ENCODE measurements at places on chromosomes 5 and 9.

DNA sequence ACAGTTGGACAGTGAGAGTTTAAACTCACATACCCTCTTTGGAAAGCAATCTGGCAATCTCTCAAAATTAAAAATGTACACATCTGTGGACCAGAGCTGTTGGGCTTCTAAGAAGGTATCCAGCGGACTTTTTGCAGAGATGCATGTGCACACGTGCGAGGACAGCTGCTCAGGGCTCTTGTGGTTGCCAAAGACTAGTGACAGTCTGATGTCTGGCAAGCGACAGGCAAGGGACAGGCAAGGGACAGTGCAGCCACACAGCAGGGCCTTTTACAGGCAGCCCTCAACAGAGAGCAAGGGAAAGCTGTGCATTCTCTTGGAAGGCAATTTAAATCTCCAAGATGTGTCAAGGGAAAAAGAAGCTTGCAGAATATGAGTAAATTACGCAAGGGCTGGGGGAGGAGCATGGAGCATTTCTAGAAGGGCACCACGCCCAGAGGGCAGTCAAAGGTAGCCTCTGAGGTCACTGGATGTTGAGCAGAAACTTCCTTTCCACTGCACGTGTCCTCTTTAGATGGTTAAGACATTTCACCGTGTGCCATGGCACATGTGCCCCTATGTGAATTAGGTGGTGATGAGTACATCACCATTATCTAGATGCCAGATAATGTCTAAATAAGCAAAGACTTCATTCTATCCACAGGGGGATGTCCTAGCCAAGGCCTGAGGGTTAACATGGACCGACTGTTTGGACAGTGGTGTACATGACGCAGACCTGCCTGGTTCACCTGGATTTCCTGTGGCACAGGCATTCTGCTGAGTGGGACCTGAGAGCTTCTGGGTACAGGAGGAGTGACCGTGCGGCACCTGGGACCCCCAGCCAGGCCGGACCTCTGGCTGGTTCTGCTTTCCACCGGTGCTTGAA lies 9.1 kb downstream of the GFPT2 start:
- no peak for DNase-seq

- no peak for DNase-seq
These were observed 114.7 kb downstream of the FBXL7 start for GRCh38 chr5:15614679-15615078.

DNA sequence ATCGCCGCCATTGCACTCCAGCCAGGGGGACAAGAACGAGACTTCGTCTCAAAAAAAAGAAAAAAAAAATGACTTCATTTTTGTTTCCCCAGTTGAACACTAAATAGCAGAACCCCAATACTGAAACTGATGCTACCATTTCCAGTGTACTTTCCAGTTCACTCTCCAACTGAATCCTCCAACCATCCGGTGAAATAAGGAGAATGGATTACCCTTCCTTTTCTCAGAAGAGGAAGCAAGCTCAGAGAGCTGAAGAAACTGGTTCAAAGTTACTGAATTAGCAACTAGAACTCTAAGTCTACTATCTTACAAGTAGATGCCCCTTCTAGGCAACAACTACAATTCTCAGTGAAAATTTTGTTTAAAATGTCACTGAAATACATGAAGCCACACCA lies 3.9 kb downstream of the FAM13B start:
- DNase-seq, result no peak

- DNase-seq, result no peak
These were observed 88.2 kb downstream of the NREP start for GRCh38 chr5:111668477-111669414.

- no peak for DNase-seq
These were observed 68.9 kb upstream of the ANKRD55 start for GRCh38 chr5:56302027-56302426.

DNA sequence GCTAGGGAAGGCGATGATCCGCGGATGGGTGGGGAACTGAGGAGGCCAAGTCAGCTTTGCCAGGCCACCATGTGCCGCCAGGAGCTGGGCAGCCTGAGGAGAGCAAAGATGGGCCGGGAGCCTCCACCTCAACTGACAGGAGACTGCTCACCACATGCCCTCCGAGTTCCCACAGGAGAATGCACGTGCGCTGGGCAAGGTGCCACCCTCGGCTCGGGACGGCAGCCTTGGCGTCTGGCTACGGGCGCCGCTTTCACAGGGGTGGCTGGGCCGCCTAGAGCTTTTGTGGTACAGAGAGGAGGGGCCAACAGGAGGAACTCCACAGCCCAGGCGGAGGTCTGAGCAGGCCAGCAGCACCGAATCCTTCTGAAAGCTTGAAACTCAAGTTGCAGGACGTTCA lies 5.3 kb upstream of the TBC1D9B start:
- DNase-seq, result no peak

DNA sequence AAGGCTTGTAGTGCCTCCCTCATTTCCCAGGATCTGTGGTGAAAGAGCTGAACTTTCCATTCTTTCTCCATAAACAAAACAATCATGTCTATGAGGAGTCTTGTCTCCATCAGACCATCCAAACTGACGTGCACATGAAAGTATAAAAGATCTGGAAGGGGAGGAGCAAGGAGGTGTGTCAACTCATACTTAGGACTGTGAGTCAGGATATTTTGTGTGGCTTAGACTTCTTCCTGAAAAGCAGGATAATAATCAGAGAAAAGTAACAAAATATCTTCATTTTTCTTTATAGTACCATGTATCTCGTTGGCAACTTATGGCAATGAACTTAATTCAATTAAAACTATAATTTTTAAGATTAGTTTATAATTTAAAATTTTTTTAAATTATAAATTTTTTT lies 96.0 kb upstream of the PRRC1 start:
- no peak for DNase-seq

GRCh38 chr5:153486771-153487170 lies 3.7 kb upstream of the GRIA1 start:
- no peak for DNase-seq

- DNase-seq, result no peak
These were observed 270.8 kb downstream of the NSG2 start for GRCh38 chr5:174316326-174316725.

- DNase-seq, result no peak
These were observed 31.6 kb upstream of the ADCY2 start for GRCh38 chr5:7364226-7364875.

DNA sequence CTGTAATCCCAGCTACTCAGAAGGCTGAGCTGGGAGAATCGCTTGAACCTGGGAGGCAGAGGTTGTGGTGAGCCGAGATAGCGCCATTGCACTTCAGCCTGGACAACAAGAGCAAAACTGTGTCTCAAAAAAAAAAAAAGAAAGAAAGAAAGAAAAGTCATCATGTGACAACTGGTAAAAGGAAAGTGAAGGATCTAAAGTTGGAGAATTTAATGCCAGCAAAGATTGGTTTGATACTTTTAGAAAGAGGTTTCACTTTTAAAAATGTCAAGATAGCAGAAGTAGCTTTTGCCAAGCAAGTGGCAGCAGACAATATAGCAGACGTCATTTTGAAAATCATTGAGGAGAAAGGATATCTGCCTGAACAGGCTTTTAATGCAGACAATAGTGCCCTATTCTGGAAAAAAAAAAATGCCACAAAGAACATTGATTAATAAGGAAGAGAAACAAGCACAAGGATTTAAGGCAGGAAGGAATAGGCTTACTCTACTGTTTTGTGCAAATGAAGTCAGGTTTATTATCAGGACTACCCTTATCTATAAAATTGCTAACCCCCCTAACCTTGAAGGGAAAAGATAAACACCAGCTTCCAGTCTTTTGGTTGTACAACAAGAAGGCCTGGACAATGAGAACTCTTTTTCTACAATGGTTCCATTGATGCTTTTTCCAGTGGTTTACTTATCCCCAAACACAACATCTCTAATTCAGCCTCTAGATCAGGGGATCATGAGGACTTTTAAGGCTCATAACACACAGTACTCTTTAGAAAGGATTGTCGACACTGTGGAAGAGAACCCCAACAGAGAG lies 12.0 kb downstream of the PKD2L2 start:
- DNase-seq, result no peak

DNA sequence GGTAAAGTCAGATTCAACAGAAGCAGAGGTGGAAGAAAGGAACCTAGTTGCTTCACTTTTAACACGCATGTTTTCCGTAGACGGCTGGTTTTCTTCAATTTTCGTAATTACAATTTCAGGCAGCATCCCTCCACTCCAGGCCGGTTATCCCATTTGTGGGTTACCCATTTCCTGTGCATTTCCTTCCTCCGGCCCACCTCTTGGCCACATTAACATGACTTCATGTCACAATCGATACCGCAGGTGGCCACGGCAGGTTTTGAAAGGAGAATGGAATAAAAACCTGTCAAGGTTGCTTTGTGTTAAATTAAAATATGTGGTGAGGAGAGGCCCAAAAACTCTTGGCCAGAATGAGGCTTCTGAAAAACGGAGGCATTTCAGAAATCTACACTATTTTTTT lies 130.2 kb downstream of the PCSK5 start:
- no peak for DNase-seq

All from stimulated activated CD8-positive, alpha-beta memory T cell treated with anti-CD3 and anti-CD28 coated beads, Interleukin-15, amount 100 ng/mL, for 4 hours (primary cell).